ENCODE measurements at places on chromosomes 6 and 20.

GRCh38 chr20:5448449-5449118 is 131.8 kb upstream of the PROKR2 start:
- peak; percentile 29 for DNase-seq

GRCh38 chr20:10951216-10951615 is 277.4 kb upstream of the JAG1 start:
- DNase-seq = no peak

DNA sequence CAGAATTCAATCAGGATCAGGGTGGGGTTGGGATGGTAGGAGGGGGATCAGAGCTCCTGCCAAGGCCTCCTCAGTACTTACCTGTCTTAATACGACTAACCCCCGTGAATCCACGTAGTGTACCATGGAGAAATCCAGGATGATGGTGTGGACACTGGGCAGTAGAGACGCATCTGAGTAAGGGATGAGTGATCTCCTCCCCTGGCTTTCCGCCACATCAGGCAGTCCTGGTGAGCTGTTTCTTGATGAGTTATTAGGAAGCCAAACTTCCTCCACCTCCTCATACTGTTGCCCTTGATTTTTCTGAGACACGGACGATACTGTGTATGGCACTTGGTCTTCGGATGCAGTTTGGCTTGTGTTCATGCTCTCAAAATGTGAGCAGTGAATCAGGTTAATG is 34.2 kb upstream of the SRPK1 start:
- no peak for DNase-seq

- no peak for DNase-seq
Observed at GRCh38 chr6:18206591-18206990, 51.4 kb downstream of the KDM1B start.

DNA sequence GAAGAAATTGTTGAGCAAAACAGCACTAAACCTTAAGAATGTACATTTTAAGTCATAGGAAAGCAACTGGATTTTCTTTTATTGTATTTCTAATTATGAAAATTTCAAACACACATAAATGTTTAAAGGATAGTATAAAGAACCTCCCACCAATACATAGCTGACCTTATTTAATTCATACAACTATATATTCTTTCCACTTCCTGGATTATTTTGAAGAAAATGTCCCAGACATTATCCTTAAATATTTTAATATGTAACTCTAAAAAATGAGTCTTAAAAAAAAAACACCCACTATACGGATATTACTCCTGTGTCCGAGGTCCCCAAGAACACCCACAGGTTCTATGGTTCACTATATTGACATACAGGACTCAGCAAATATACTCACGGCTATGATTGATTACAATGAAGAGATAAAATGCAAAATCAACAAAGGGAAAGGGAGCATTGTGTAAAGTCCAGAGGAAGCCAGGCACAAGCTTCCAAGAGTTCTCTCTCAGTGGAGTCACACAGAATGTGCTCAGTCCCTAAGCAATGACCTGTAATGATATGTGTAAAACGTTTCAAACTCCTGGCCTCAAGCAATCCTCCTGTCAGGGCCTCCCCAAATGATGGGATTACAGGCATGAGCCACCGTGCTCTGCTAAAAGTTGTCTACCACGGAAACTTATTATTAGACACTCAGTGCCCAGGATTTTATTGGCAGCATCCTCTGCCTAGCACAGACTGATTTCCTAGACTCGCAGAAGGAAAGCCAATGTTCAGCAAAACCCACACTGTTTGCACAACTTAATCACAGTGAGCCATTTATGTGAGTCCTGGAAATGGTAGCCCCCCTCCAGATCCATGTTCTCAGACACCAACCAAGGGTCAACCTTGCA is 23.2 kb downstream of the GLYATL3 start:
- no peak for DNase-seq

DNA sequence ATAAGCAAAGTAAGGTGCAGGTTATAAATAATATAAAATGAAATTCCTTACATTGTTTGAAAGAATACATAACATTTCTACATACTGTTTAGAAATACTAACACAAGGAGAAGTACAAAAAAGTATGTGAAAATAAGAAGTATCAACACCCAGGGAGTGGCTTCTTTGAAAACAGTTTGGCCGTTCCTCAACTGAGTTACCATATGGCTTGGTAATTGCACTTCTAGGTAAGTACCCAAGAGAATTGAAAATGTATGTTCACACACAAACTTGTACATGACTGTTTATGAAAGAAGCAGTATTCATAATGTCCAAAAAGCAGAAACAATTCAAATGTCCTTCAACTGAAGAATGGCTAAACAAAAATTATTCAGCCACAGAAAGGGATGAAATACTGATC is 30.7 kb downstream of the PAK5 start:
- no peak for DNase-seq

DNA sequence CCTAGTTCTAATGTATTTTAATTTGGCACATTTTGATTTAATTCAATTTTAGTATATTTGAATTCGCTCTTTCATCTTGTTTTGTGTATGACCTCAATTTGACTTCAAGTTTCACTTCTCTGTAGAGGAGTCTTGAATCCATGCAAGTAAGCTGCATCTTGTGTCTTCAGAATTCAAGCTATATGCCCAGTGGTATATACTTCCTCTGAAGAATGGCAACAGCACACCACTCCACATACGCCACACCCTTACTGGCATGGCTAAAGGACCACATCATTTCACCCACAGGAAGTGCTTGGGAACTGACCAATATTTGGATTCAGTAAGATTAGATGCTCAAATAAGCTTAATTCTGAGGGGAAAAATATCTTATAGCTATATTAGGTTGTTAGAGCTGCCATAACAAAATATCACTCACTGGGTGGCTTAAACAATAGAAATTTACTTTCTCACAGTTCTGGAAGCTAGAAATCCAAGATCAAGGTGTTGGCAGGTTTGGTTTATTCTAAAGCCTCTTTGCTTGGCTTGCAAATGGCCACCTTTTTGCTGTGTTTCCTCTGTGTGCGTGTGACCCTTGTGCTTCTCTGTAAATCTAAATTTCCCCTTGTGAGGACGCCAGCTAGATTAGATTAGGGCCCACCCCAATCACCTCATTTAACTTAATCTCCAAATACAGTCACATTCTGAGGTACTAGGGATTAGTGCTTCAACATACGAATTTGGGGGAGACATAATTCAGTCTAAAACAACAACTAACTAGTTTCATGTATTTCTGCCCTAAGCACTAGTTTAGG is 2.8 kb upstream of the ASF1A start:
- no peak for DNase-seq

- DNase-seq = peak; percentile 39
Observed at GRCh38 chr20:31691646-31692275, 30.9 kb downstream of the BCL2L1 start.

DNA sequence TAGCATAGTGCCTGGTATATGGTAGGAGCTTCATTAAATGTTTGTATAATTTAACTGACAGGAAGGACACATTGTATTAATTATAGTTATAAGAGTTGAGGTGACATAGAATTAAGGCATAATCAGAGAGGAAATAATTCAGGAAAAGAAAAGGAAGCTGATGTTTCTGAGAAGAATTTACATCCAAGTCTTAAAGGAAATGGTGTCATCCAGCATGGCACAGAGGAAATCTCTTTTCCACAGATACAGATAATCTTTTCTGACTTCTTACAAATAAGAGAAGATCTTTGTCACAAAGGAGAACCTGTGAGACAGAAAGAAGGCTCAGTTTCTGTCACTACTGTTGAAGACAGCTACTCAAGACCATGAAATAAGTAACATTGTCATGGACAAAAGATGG is 222.5 kb downstream of the GJA1 start:
- DNase-seq = no peak

DNA sequence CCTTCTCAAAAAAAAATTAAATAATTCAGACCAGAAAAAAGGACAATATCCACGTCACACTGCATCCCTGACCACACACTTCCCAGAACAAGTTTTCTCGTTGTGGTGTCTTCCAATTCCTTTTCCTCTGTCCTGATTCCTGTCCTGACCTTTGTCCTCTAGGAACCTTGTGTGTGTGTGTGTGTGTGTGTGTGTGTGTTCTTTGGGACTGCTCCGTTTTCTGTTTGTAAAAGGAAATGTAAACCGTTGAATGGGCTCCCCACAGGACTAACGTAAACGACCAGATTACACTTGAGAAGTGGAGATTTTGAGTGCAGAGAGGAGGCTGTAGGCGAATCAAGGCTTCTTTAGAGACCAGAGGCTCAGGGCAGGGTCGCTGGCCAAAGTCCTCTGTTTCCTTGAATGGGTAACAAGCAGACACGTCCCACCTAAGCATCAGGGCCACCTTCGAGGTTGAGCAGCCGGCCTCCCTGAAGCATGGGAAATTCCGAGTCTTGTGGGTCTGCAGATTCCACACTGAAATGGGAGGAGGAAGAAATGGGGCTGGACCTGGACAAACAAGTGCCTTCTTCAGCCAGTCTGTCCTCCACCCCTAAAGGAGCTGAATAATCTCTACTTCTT is 7.3 kb downstream of the ZBTB46 start:
- no peak for DNase-seq

GRCh38 chr20:49482621-49483017 is at the start of gene KCNB1:
TSS of gene KCNB1 (minus strand) at chr20:49482668. CDS start at chr20:49482480, 188 bp downstream.
- peak; percentile 32 for DNase-seq

- peak; percentile 38 for DNase-seq
Observed at GRCh38 chr6:144471986-144472385, 186.9 kb downstream of the UTRN start.

GRCh38 chr20:48478370-48478769 is 349.4 kb downstream of the PREX1 start:
- no peak for DNase-seq

- no peak for DNase-seq
Observed at GRCh38 chr20:16451001-16451400, 122.2 kb downstream of the KIF16B start.

- DNase-seq = peak; percentile 83
Observed at GRCh38 chr20:39874049-39874893, 814.8 kb downstream of the MAFB start.

DNA sequence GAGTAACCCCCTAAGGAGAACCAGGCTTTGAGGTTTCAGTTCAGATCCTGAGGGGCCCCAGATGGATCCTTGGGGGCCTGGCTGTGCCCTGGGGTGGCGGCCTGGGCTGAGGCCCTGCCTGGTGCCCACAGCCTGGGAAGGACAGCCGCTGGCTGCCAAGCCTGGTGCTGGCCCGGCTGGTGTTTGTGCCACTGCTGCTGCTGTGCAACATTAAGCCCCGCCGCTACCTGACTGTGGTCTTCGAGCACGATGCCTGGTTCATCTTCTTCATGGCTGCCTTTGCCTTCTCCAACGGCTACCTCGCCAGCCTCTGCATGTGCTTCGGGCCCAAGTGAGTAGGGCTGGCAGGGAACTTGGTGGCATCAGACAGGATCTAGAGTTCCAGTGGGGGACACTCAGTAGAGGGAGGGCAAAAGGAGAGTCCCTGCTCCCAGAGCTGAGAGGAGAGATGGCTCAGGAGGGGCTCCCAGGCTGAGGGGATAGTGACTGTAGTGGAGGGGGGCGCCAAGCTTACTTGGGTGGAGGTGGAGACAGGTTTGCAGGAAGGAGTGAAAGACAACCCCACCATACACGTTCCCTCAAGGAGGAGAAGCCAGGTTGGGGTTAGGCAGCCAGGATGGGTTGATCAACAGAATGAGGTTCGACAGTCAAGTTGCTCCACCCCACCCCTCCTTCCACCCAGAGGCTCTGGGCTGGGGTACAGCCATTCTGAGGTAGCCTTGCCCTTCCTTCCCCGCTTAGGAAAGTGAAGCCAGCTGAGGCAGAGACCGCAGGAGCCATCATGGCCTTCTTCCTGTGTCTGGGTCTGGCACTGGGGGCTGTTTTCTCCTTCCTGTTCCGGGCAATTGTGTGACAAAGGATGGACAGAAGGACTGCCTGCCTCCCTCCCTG is 9.5 kb downstream of the SLC29A1 start:
- no peak for DNase-seq

- DNase-seq = no peak
Observed at GRCh38 chr20:4926531-4927156, 74.7 kb downstream of the SLC23A2 start.

DNA sequence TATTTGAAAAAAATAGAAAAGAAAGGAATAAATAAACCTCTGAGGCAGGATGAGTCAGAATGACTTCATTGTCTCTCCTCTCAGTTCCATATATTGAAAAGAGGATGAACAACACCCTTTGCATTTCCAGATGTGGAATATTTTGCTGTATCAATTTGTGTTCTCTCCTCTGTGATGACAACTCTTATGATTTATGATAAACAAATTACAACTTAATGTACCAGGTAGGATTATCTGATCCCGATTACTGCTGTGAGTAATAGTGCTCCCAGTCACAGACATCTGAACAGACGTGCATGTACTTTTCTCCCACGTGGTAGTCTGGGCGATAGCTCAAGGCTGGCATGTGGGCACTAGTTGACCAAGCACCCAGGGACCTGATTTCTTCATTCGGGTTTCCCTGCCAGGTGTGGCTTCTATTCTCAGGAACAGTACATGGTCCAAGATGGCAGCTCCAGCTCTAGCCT is 142.1 kb upstream of the SULF2 start:
- peak; percentile 16 for DNase-seq

GRCh38 chr6:157068691-157069324 is 254.5 kb downstream of the TMEM242 start:
- peak; percentile 46 for DNase-seq

- peak; percentile 56 for DNase-seq
Observed at GRCh38 chr6:12751694-12752325, 35.2 kb downstream of the PHACTR1 start.

GRCh38 chr6:151087861-151088598 is 151.7 kb upstream of the AKAP12 start:
- DNase-seq = peak; percentile 64

- no peak for DNase-seq
Observed at GRCh38 chr20:51085769-51086168, 62.9 kb upstream of the KCNG1 start.

DNA sequence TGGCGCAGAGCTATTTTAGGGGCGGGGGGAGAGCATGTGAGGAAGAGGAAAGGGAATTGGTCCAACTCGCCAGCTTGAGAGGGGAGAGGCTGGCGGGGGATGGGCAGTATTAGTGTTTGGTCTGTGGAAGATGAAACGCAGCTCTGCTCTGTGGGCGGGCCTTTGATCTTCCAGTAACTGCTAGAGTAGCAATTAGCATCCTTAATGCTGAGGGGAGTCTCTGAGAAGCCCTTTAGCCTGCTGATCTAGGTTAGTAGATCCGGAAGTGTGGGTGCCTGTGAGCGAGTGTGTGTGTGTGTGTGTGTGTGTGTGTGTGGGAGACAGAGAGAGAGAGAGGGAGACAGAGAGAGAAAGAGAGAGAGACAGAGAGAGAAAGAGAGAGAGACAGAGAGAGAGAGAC is 117.2 kb upstream of the BACH2 start:
- peak; percentile 42 for DNase-seq

GRCh38 chr20:62881662-62882395 is 20.2 kb upstream of the TCFL5 start:
- DNase-seq = no peak

DNA sequence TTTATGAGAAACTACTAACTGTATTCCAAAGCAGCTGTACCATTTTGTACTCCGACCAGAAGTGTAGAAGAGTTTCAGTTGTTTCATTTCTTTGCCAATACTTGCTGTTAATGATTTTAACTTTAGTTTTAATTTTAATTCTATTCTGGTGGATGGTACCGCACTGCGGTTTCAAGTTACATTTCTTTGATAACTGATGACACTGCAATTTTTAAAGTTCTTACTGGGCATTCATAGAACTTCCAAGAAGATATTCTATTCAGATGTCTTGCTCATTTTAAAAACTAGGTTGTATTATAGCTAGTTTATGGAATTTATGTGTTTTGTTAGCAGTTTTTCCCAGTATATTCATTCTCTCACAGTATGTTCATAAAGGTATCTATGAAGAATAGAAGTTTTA is 63.8 kb upstream of the LYRM2 start:
- DNase-seq = no peak

- no peak for DNase-seq
Observed at GRCh38 chr6:170177772-170178560, 112.9 kb downstream of the DLL1 start.
